ENCODE measurements at places on chromosomes 5 and 9.

DNA sequence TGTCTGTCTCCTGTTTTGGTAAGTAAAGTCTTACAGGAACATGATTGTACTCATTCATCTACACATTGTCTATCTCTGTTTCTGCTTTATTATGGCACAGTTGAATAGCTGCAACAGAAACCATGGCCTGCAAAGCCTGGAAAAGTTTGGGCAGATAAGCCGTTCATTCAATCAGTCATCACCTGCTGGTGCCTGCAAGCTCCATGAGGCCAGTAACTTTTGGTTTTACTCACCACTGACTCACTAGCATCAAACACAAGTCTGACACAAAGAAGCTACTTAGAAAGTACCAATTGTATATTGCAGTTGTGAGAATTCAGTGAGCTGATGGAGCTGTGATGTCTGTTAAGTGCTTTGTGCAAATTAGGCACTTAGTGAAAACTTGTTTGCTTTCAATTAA, 373.6 kb upstream of the SGCD start:
- no peak for DNase-seq

GRCh38 chr5:143525176-143525575, 121.7 kb upstream of the NR3C1 start:
- peak; percentile 69 for DNase-seq

DNA sequence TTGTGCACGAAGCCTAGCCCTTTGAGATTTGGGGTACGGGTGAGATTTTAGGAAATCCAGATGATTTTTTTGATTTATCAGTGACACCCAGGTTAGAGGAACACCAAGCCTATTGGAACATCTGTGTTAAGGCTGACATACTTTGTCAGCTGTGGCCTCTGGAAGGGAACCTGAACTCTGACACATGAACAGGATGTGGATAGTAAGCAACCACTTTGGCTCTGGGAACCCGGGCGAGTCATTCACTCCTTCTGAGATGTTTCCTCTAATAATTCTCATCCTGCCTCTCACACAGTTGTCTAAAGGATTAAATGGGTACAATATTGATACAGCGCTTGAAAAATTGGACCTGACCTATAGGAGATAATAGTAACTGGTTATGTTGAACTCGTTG, 67.8 kb downstream of the FGF1 start:
- DNase-seq: no peak

DNA sequence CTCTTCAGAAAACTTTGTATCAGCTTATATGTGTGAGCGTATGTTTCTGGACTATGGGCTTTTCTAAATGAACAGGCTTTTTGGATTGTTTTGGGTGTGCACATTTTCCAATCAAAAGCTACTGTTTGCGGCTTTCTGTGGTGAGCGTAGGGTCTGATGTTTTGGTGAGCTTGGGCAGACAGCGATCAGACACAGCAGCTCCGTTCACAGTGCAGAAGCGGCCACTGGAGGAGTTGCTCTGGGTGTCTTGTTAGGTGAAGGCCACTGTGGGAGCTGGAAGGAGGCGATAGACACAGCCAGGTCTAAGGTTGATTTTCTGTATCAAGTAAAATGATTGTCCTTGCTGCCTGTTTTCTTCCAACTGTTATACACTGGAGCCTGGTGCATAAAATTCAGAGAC, 11.1 kb downstream of the PRRC2B start:
- DNase-seq: no peak

DNA sequence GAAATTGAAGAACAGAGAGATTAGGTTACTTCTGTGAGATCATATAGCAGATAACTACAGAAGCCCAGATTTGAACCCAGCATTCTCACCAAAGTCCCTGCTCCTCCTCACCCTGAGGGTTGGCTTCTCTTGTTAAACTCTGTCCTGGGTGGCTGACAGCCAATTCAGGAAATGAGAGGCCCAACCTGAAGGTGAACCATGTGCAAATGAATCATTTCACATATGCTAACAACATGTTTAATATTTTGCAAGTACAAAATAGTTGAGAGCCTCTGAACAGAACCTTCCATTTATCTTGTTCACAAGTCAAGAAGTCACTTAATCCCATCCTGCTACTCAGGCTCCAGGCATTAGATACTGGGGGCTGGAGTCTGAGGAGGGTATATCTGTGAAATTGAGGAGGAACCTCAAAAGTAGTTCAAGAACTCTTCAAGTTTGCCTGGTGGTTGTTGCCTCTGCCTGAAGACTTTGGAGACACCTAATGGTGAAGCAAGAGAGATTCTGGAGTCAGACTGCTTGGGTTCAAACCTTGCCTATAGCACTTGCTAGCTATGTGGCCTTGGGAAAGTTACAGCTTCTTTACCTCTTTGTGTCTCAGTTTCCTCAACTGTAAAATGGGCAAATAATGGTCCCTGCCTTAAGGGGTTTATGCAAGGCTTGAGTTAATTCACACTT, 564.0 kb downstream of the PSAT1 start:
- no peak for DNase-seq

GRCh38 chr9:130693101-130693425, 517 bp upstream of the EXOSC2 start:
- no peak for DNase-seq

DNA sequence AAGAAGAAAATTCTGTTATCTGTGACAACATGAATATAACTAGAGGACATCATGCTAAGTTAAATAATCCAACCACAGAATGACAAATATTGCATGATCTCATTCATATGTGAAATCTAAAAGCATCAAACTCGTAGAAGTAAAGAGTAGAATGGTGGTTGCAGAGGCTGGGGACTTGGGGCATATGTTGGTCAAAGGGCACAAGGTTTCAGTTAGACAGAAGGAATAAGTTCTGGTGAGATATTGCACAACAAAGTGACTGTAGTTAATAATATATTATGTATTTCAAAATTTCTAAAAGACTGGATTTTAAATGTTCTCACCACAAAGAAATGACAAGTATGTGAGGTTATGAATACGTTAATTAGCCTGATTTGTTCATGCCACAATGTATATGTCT, 24.8 kb downstream of the GRIA1 start:
- DNase-seq: no peak

- no peak for DNase-seq
These were observed 92.6 kb downstream of the MTRR start for GRCh38 chr5:7961540-7961939.

DNA sequence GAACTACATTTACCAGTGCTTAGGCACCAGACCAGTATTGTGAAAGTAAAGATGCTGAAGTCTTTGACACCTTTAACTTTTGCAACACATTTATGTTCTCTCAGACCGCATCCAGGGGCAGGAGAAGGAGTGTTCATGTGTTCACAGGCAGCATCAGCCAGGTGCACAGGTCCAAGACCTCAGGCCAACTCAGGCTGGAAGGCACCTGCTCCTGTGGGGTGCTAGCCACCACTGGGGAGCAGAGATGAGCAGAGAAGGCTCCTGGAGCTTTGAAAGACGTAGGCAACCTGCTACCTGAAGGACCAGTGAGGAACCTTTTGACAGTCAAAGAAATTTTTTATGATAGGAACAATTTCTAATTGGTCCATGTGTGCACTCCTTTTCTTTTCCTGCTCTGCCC, 35.6 kb downstream of the DAPK1 start:
- DNase-seq: no peak

DNA sequence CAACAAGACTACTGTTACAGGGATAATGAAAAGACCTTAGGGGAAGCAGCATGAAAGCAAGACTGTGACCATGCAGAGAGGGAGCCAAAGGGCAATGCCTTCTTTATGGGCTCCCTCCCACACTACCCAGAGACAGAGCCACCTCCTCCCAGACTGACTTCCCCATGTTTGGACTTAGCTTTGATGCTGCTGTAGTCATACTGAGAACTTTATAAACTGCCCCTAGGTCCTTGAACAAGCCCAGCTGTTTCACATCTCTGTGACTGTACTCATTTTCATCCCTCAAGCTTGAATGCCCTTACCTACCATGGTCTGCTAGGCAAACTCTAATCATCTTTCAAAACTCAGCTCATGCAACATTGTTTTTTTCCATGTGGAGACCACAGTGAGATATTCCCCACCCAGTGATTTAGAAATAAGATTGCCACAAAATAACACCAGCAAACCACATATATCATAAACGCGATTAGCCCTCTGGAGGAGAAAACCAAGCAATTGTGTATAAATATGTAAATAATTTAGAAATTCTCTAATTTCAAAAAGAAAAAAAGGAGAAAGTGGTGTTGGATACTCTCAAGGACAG, 23.4 kb upstream of the FAM169A start:
- no peak for DNase-seq

DNA sequence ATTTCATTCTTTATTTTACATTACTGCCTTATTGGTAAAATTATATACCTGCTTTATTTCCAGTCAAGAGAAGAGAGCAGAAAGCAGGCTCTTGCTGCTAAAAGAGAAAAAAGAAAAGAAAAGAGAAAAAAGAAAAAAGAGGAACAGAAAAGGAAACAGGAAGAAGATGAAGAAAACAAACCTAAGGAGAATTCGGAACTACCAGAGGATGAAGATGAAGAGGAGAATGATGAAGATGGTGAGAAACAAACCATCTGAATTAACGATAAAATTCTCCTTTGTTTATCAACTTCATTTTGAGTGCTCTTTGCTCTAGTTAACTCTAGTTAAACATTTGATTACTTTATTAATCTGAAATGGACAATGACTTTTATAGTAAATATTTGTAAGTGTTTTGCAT, 23.5 kb upstream of the EIF4EBP3 start:
- no peak for DNase-seq

DNA sequence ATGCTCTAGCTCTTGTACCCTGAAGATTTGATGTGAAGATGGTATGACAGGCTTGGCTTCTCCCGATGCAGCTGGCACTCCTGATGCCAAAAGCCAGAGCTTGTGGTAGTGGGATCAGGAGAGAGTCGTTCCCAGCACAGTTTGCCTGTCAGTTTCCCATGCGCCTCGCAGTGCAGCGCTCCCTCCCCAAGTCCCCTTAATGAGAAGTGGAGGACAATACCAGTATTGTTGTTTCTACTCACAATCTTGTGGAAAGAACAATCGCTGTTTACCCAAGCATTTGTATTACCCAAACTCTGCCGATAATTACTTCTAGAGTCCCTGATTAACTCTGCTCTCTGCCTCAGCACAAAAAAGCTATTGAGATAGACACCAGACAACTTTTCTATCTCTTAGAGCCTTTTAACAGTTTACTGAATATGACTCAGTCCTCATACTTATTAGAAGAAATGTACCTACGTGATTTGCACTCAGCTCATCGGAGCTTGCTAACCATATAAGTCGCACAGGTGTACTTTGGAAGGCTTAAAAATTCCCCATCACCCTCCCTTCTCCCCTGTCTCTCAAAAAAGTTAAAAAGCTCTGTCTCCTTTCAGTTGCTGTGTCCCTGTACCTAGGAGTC, 283.2 kb upstream of the TMEM161B start:
- DNase-seq: no peak

DNA sequence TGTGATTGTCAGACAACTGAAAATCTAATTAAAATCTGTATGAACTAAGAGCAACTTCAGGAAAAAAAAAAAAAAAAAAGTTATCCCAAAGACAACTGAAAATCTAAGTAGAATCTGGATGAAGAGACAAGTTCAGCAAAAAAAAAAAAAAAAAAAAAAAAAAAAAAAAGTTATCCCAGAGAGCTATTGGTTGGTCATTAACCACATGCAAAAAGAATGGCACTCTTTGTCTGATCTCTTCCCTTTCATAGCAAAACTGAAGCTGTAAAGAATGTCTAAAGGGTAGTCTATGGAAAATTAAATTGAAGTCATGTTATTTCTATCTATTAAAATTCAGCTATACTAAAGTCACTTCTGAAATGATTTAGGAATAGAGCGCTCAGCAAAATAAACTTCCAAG, 32.9 kb downstream of the STRBP start:
- no peak for DNase-seq

DNA sequence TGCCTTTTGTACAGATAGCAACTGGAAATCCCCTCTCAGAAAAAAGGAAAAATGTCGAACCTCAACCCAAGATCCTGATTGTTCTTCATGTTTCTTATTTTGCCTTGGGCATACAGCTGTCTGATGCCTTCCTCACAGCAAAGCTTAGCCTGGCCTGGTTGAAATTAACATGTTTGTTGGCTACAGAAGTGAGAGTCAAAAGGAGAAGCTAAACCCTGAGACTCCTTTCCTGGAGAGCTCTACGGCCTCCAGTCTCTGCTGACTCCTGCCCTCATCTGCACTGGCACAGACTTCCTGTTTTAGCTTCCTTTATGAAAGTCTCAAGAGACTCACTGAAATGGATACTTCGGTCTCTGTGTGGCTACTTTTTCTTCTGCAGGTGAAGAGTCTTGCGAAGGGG, 186.7 kb downstream of the PARP8 start:
- DNase-seq: no peak

DNA sequence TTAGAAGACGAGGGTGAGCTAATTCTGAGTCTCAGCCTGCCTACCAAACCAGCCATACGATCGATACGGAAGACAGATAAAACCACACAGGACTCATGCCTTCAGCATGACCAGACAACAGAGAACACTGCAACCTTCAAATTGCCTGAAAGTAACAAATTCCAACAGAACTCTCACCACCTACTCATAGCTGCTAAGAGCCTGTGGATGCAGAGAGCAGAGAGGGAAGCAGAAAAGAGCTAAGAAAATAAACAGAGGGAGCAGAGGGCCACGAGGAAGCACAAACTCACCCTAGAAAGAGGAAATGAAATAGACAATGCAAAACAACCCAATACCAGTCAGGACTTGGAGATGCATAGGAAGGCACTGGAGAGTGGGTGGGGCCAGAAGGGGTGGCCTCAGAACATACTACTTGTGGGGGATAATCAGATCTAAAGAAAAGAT, 86.7 kb upstream of the TAS2R1 start:
- no peak for DNase-seq

GRCh38 chr5:80246995-80247729, 8.7 kb downstream of the SERINC5 start:
- no peak for DNase-seq

DNA sequence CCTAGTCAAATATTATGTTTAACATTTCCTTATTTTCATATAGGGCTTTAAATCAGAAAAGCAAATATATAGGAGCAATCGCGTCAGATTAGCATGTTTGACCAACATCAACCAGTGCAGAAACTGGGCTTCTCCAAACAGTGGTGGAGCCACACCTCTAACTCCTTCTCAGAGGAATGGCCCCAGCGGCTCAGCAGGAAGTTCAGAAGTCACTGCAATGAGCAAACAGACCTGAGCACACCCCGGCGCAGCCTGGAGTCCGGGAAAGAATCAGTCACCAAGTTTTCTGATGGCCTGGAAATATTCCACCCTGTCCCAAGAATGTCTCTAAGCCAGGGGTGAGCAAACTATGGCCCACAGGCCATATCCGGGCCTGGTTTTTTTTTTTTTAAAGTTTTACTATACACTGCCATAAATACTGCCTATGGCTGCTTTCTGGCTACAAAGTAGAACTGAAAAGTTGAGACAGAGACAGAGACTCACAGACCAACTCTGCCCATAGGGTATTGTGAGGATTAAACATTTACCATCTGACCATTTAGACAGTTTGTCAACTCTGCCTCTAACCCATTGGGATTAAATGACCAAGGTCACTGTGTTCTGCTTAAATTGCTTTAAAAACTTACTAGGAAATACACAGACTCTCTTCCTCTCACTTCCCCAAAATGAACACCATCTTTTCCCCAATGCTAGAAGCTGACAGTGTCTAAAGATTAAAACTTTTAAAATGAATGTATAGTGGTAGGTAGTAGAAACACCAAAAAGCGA, 5.4 kb downstream of the GOLM1 start:
- DNase-seq: no peak

Measured in DMS 273 treated with DMSO at 0.1 percent for 48 hours (cell line).